ENCODE measurements at places on chromosomes 6 and 20.

DNA sequence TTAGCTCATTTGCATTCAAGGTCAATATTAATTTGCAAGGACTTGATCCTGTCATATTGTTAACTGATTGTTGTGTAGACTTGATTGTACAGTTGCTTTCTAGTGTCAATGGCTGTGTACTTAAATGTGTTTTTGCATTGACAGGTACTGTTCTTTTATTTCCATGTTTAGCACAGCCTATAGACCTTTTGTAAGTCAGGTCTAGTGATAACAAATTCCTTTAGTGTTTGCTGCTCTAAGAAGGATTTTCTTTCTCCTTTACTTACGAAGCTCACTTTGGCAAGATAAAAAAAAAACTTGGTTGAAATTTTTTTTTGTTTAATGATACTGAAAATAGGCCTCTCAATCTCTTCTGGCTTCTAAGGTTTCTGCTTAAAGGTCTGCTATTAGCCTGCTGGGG, 942.3 kb downstream of the QKI start:
- no peak for DNase-seq

GRCh38 chr6:117448011-117448410, 22.3 kb upstream of the ROS1 start:
- peak; percentile 22 for DNase-seq

GRCh38 chr6:89471287-89471867, 38.4 kb downstream of the ANKRD6 start:
- no peak for DNase-seq

DNA sequence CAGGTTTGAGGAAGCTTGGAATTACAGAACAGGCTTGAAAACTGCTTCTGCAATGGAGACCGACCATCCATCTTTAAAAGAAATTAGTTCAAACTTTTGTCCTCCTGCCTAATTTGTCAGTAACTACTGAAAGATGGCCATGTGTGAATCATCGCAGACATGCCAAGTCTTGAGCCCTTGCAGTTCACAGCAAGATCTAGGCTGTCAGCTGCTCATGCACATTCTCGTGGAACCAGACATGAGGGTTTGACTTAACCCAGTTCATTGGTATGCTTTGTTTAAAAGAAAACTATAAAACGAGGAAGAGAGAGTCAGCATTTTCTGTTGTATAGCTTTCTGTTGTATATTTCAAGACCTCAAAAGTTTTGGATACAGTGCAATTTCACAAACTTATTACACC, 74.0 kb upstream of the SAMD5 start:
- no peak for DNase-seq

DNA sequence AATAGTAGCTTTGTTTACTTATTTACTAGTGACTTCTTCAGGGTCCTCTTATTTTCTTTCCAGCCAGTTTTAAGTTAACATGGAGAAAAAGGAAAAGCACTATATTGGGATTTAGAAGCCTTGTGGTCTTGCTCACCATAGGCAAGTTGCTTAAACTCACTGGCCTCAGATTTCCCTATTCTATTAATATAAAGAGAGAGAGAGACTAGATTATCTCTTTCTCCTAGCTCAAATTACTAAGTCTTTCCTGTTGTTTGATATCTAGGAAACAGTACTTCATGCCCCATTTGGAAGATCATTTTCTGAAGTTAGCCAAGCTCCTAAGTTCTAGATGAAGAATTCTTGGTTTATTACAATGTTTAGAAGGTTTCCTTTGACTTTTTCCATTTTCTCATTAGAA, 32.5 kb downstream of the CTNNBL1 start:
- no peak for DNase-seq

DNA sequence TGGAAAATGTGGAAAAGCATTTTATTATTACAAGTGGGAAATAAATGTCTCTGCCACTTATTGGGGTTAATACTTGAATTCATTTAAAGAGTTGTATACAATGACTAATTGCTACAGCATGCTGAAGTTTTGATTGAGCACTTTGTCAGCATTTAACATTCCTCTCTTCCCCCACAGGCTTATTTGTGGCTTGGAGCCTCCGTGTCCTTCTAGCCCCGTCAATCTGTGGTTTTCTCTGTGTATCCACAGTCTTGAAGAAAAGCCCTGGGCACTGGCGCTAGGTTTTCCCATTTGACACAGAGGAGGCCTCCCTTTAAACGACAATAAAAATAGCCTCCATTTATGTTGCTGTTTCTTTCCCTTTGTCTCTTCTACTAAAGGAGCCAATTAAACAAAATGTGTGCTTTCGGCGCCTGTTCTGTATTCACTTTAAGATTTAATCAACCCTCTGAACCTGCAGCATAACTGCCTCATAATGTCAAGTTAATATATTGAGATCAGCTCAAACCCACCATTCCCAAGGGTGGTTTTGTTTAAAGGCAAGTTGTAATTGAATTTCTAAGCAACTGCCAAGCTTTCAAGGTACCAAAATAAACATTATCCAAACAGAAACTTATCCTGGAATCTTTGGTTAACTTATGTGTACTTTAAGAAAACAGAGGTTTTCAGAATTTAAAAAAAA, 326.6 kb upstream of the RNF24 start:
- DNase-seq: peak; percentile 84

GRCh38 chr6:157432892-157433265, 51.9 kb downstream of the ZDHHC14 start:
- no peak for DNase-seq

GRCh38 chr6:3422435-3423070, 34.3 kb downstream of the SLC22A23 start:
- no peak for DNase-seq

DNA sequence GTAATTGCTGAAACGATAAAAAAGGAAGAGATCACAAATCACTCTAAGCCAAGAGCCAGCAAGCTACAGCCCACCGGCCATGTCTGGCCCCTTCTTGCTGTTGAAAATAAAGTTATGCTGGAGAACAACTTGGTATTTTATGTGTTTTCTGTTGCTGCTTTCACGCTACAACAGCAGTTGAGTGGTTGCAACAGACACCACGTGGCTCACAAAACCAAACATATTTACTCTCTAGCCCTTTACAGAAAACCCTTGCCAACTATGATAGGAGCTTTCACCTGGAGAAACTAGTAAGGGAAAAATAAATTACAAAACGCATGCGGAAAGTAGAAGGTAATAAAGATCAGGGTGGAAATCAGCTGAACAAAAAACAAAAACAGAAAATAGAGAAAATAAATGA, 41.1 kb upstream of the SLCO4A1 start:
- DNase-seq: no peak

Measured in AG10803 (cell line).